ENCODE measurements at places on chromosomes 2 and 18. TPM values are rescaled to one million over a fixed set of nuclear protein-coding genes. Genes with fewer than 3 reads are reported as not detected.
A peak's percentile ranks its signal among the peaks of the same experiment; 100 is the strongest.

GRCh38 chr2:86443631-86444350 lies 2.6 kb downstream of the KDM3A start:
- no peak for DNase-seq

GRCh38 chr18:32530947-32531651 lies 60.4 kb upstream of the GAREM1 start:
- DNase-seq: peak; percentile 81

Gene LCT
- total RNA-seq: under 0.01 TPM

- DNase-seq: no peak
Measured at GRCh38 chr2:29475499-29475898, 360.3 kb downstream of the CLIP4 start.

DNA sequence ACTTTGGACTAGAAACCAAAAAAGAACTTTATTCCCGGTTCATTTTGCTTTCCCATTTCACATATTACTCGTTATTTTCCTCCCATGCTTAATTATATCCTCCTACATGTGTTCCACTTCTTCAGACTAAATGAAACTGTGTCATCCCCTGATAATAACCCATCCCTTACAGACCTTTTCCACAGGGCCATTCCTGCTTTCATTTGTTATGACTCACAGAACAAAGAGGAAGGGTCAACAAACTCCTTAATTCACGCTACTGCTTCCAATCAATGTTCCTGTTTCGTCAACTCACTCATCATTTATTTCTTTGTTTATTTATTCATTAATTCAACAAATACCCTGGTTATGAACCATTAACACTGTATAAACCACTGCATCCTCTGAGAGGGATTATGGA lies 104.5 kb downstream of the ZEB2 start:
- no peak for DNase-seq

Gene RAPGEF4
- 1.3 TPM for total RNA-seq

All from fibroblast of lung (primary cell).